ENCODE measurements at places on chromosomes 1 and 21. TPM values are rescaled to one million over a fixed set of nuclear protein-coding genes. Genes with fewer than 3 reads are reported as not detected.

DNA sequence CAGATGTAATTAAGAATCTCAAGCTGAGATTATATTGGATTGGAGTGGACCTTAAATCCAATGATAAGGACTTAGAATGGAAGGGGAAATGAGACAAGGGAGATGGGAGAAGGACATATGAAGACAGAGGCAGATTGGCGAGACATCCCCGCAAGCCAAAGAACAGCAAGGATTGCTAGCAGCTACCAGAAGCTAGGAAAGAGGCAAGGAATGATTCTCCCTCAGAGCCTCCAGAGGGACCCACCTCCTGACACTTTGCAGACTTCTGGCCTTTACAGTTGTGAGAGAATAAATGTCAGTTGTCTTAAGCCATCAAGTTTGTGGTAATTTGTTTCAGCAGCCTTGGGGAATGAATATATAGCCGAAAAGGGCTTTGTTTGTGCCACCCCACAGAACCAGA, 20.7 kb downstream of the METTL13 start:
- DNase-seq: no peak
- peaks cover 4% of the 10 kb centered on the region for H3K36me3 ChIP-seq
- H3K27ac ChIP-seq: no peak overlapping the region
- H3K27me3 ChIP-seq: no peaks in the 10 kb centered on the region

DNA sequence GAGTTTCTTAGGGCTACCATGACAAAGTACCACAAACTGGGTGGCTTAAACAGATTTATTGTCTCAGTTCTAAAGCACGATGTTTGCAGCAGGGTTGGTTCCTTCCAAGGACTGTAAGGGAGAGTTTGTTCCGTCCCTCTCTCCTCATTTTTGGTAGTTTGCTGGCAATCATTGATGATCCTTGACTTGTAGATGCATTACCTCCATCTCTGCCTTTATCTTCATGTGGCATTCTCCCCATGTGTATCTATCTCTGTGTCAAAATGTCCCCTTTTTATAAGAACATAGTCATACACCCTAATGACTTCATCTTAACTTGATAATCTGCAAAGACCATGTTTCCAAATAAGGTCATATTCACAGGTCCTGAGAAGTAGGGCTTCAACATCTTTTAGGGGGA, 90.2 kb downstream of the LRRC8C start:
- no peak overlapping the region for H3K4me3 ChIP-seq
- no peak overlapping the region for H3K27ac ChIP-seq

DNA sequence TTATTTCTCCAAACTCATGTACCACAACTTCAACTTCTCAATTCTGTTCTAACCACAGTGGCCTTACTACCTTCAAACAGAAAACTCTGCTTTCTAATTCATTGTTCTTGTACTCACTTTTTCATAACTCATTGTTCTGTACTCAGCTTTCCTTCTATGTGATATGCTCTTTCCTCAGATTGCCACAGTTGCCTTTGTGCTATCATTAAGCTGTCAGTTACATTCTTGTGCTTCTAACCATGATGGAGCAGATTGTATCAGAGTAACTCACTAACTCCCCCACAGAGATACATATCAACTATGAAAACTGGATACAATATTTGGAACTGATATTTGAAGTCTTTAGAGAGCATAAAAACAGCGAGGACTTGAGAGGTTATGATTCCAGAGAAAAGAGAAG, 1213.7 kb downstream of the KCNT2 start:
- no peaks in the 10 kb centered on the region for H3K36me3 ChIP-seq
- H3K27ac ChIP-seq: no peak overlapping the region
- no peaks in the 10 kb centered on the region for H3K27me3 ChIP-seq
- no peaks in the 10 kb centered on the region for H3K4me1 ChIP-seq

GRCh38 chr1:202234331-202235002, 40.9 kb downstream of the LGR6 start:
- H3K36me3 ChIP-seq: no peaks in the 10 kb centered on the region
- DNase-seq: no peak
- no peaks in the 10 kb centered on the region for H3K4me1 ChIP-seq
- no peak overlapping the region for H3K4me3 ChIP-seq
- no peak overlapping the region for H3K27ac ChIP-seq

SLC45A1 gene
- total RNA-seq: 10.4 TPM

GJB3 gene
- total RNA-seq: not detected
